ENCODE measurements at places on chromosomes 16 and 17.
A peak's percentile ranks its signal among the peaks of the same experiment; 100 is the strongest.

DNA sequence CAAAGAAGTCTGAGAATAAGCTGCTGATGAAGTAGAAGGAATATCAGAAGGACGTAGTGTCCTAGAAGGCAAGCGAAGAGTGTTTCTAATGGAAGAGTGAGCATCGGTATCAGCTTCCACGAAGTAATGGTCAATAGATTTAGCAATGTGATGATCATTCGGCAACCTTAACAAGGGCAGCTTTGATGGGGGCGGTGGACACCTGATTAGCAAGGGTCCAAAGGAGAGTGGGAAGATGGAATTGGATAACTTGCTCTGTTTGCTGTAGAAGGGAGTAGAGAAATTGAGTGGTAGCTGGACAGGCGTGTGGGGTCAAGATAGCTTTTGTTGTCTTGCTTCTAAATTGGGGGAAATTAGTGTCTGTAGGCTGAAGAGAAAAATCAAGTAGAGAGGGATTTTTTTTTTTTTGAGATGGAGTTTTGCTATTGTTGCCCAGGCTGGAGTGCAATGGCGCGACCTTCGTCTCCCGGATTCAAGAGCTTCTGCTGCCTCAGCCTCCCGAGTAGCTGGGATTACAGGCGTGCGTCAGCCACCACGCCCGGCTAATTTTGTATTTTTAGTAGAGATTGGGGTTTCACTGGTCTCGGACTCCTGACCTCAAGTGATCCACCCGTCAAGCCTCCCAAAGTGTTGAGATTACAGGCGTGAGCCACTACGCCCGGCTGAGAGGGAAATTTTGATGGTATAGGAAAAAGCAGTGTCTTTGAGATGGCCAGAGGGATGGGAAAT lies 13.9 kb upstream of the HES7 start:
- DNase-seq = no peak

DNA sequence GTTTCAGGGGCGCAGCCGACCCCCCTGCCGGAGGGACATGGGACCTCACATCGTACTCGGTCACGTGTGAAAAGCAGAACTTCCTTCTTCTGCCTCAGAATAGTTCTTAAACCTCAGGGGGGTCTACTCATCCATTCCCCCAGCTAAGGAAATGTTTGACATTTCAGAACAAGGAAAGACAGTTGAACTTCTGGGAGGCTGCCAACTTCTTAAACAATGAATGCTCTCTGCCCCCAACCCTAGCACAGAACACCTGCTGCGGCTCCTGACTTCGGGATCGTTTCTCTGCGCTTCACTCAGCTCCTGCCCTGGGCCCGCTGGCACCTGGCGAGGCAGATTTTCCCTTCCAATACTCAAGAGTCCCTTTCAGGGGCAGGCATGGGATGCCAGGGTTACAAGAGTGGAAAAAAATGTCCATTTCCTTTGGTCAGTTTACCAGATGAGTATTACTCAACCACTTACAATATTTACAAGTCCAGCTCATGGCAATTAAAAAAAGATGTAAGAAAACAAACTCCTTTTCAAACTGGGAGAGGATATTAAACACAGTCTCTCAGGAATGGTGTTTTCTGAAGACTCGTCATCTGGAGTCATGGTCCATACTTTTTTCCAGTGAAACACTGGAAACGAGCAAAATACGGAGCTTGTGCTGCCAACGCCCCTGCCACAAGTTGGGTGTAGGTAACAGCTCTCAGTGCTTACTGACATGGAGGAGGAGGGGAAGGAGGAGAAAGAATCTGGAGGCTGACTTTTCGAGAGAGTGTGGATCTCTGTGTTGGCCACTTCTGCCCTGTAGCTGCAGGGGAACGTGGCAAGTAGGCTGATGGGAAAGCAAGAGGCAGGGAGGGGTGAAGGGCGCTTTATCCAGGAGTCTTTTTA lies 235.7 kb downstream of the NTN1 start:
- DNase-seq = no peak

- DNase-seq = peak; percentile 80
Observed at GRCh38 chr17:11598274-11599221, at the start of gene DNAH9. DNAH9 (plus strand) TSS chr17:11598470; CDS start chr17:11598499, 29 bp downstream.

GRCh38 chr16:80056324-80056723 lies 455.8 kb upstream of the MAF start:
- no peak for DNase-seq

GRCh38 chr17:11035681-11036080 lies 197.8 kb upstream of the PIRT start:
- DNase-seq = no peak

GRCh38 chr16:8961811-8962390 lies 1.8 kb downstream of the USP7 start:
- DNase-seq = no peak

GRCh38 chr16:11402745-11403533 lies 57.7 kb downstream of the RMI2 start:
- DNase-seq = no peak

GRCh38 chr16:55035029-55035428 lies 104.4 kb downstream of the IRX5 start:
- DNase-seq = no peak

- no peak for DNase-seq
Observed at GRCh38 chr16:55662644-55663031, 6.8 kb downstream of the SLC6A2 start.

- DNase-seq = no peak
Observed at GRCh38 chr16:24139282-24139681, 116.9 kb upstream of the CACNG3 start.

DNA sequence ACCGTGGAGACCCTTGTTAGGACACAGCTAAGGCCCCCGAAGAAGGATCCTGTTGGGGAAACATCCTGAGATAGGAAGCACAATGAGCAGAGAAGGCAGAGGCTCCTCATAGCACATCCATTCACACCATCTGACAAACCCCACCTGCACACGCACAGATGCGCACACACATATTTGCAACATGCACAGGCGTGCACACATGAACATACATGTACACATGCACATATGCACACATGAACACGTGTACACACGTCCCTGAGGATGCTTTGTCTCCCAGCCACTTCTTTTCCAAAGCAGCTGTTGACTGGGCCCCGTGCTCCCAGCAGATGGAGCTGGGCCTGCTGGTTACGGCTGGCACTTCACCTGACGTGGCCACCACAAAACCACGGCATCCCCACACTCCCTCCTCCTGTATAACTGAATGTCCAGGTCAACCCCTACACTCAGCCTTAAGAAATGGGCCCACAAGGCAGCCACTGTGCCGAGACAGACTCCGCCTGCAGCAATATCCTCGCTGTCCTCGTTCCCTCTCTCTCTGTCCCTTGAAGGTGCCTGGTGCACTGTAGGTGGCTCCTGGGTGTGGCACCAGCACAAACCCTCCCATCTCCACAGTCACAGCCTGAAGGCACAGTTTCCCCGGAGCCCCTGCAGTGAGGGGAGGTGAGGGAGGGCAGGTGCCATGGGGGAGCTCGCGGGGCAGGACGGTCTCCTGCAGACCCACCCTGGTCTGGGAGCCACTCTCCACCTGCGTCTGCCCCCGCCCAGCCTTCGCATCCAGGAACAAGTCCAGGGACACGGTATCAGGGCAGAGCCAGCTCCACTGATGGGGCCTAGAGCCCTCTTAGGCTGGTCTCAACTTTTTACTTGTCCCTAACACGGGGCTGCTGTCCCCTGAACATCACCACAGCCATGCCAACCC lies 183.0 kb downstream of the RBFOX3 start:
- no peak for DNase-seq

- DNase-seq = no peak
Observed at GRCh38 chr17:29283961-29284360, 10.0 kb downstream of the NUFIP2 start.

DNA sequence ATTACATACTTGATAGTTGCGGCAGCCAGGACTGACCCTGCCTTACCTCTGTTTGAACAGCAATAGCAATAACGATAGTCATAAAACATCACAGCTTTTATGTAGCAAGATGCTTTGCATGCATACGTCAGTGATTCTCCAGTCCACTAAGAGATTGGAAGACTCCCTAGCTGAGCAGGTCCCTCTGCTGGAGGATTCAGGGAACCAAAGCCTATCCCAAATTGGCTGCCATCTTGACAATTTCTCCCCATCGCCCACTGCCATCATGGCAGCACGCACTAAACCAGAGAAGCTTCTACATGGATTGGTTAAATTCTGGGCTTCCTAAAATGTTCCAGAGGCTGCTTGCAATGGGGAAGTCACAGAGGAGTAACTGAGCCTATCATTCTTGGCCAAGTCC lies 360.6 kb upstream of the XYLT1 start:
- no peak for DNase-seq

Data from NCI-H146 (cell line).